ENCODE measurements at places on chromosomes 4 and X.
A peak's percentile ranks its signal among the peaks of the same experiment; 100 is the strongest.

- no peak for DNase-seq
Observed at GRCh38 chr4:122047456-122048425, 95.9 kb upstream of the TRPC3 start.

- peak; percentile 75 for DNase-seq
Observed at GRCh38 chrX:46978341-46979291, 66.4 kb downstream of the JADE3 start.

- no peak for DNase-seq
Observed at GRCh38 chr4:87258677-87259076, 38.3 kb upstream of the KLHL8 start.

GRCh38 chr4:87105101-87105845, 115.1 kb downstream of the KLHL8 start:
- no peak for DNase-seq

GRCh38 chr4:94540476-94540875, 88.7 kb downstream of the PDLIM5 start:
- DNase-seq: no peak

- DNase-seq: no peak
Observed at GRCh38 chrX:115400960-115401359, 111.4 kb downstream of the LUZP4 start.

GRCh38 chrX:110318664-110318968, 731 bp upstream of the AMMECR1 start:
- no peak for DNase-seq

GRCh38 chr4:96305030-96305429, 465.1 kb downstream of the PDHA2 start:
- no peak for DNase-seq

DNA sequence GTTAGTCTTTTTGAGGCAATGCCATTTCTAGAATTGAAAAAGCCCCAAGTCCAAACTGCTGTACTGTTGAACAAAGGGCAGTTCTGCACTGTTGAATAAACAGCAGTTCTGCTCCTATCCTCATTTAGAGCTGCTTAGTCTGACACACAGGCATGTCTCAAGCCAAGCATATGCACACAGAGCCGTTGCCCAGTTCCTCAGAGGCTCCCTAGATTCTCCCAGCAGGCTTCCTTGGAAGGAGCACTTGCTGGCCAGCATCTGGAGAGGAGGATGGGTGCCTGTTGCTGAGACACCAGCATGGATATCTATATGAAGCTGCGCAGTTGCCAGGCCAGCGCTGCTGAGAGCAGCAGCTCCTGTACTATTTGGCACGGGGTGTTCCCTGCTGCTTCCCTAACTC, 138.3 kb upstream of the USP38 start:
- no peak for DNase-seq

DNA sequence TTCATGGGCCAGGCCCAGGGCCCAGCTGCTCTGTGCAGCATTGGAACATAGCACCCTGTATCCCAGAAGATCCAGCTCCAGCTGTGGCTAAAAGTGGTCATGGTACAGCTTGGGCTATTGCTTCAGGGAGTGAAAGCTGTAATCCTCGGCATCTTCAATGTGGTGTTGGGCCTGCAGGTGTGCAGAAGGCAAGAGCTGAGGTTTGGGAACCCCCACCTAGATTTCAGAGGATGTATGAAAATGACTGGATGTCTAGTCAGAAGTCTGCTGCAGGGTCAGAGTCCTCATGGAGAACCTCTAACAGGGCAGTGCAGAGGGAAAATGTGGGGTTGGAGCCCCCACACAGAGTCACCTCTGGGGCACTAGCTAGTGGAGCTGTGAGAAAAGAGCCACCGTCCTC, 341.7 kb downstream of the PPP3CA start:
- no peak for DNase-seq

DNA sequence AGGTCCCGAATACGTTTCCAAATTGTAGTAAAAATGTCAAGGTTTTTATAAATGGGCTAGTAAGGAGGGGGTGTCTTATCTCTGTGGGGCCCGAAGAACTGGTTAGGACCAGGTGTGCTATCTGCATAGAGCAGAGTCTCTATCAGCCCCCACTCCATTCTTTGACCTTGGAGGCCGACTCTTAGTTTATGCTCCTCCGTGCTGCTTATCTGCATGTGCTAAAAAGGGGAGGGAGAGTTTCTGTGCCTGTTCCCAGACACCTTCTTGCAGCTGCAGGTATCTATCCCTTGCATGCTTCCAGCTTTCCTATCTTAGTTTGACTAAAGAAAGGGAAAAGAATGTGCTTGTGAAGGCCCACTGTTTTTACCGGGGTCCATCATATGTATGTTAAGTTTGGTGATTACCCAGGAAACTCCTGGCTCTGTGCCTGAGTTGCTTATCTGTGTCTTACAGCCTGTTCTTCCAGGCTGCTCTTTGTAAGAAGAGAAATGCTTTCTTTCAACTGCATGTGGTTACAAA, 28.6 kb upstream of the NAF1 start:
- no peak for DNase-seq

- no peak for DNase-seq
Observed at GRCh38 chr4:163591614-163592020, 97.1 kb downstream of the TMA16 start.

GRCh38 chrX:3160756-3161155, 119.5 kb downstream of the ARSF start:
- no peak for DNase-seq

DNA sequence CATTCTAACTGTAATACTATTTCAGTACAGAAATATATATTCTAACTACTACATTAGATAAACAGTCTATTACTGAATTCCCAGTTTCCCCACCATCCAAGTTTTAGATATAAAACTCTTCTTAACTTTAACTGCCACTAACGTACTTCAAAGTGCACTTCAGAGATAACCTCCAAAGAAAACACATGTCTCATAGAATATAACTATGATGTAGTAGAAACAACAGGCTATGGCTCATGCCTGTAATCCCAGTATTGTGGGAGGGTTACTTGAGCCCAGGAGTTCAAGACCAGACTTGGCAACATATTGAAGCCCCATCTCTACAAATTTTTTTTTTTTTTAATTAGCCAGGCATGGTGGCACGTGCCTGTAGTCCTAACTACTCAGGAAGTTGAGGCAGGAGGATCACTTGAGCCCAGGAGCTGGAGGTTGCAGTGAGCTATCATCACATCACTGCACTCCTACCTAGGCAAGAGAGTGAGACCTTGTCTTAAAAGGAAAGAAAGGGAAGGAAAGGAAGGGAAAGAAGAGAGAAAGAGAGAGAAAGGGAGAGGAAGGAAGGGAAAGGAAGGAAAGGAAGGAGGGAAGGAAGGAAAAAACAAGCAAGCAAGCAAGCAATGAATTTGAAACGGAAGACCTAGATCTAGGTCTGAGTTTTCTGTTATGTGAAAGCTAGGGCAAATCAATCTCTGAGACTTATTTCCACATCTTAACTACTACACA, 4.8 kb downstream of the HAUS3 start:
- DNase-seq: no peak

DNA sequence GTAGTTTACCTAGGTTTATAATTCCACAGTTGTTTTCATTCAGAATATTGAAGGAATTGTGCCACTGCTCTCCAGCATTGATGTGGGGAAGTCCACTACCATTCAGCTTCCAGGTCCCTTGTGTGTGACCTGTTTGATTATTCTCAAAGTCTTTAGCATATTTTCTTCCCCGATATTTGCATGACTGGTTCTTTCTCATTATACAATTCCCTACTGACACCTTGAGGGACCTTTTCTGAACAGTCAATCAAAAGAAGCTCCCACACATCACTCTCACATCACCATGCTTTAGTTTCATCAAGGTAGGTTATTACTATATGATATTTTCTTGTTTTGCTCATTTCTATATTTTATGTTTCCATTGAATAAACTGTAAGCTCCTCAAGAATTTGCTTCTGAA, 44.1 kb downstream of the SLC39A8 start:
- DNase-seq: no peak

GRCh38 chrX:34874763-34875162, 67.8 kb upstream of the FAM47B start:
- no peak for DNase-seq

DNA sequence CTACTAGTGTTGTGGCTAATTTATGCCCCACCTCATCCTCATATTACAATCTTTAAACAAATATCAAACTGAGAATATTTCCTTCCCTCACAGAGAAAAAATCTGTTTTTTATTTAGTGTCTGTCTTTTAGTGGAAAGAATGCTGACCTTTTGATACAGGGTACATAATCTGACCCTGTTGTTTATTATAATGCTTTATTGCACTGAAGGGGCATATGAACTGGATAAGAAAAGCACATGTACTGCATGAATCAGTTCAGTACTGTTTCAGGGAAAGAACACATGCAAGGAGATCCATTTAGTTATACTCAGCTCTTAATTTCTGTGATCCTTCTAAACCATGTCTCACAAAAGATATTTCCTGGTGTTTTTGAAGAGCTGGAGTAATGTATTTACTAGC, 15.5 kb upstream of the DYNLT3 start:
- DNase-seq: no peak

GRCh38 chr4:136562834-136563233, 969.5 kb downstream of the PCDH18 start:
- no peak for DNase-seq

DNA sequence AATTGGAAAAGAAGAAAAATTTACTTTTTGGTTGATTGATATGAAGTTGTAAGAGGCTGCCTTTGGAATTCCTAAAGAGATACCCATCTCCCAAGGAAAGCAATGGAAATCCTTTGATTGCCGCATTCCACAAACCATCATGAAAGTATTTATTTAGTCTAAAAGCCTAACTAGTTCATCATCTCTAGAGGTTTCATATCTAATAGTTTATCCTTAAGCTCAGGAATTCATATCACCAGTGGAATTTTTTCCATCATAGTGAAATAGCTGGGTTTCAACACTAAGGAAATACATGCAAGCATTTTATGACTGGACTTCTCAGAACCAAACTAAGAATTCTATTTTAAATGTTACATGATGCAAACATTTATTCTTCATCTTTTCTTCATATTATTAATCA, 144.9 kb downstream of the FBXO8 start:
- no peak for DNase-seq

DNA sequence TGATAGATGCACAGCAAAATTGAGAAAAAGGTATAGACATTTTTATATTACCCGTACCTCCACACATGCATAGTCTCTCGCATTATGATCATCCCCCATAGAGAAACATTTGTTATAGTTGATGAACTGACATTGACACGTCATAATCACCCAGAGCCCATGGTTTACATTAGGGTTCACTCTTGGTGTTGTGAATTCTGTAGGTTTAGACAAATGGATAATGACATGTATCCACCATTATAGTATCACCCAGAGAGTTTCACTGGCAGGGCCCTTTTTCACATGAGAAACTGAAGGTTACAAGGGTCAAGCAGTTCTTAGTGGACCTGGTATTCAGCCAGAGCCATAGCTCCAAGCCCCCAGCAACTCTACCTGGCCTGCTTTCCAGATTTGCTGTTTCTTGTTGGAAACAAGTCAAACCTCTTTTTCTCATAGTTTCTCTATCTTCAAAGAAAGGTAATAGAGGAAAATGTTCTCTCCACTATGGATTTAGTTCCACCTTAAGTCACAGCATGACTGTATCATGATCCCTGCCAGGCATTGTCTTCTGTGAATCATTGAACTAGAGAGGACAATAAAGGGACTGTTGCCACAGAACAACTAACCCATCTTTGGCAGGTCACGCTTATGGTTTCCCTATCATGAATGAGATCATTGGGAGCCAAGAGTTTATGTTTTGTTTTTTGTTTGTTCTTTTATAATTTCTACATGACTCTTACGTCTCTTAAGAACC, 64.0 kb downstream of the HHIP start:
- no peak for DNase-seq

DNA sequence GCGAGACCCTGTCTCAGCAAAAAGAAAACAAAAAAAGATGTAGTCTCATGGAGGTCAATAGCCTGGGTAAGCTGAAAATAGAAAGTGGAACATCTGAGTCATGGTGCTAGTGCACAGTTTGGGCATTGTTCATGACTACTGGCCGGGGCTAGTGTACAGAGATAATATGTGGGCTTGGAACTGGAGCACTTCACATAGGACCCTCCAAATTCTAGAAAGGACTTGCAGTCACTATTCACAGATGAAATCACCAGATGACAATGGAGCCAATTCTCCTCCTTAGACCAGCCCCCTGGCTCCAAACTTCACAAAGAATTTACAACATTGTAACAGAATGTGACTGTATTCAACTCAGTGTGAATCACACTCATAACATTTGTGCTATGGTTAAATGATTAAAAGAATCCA, 367.8 kb upstream of the SLC7A11 start:
- DNase-seq: no peak

- DNase-seq: no peak
Observed at GRCh38 chr4:80154545-80154933, 42.8 kb upstream of the PRDM8 start.

DNA sequence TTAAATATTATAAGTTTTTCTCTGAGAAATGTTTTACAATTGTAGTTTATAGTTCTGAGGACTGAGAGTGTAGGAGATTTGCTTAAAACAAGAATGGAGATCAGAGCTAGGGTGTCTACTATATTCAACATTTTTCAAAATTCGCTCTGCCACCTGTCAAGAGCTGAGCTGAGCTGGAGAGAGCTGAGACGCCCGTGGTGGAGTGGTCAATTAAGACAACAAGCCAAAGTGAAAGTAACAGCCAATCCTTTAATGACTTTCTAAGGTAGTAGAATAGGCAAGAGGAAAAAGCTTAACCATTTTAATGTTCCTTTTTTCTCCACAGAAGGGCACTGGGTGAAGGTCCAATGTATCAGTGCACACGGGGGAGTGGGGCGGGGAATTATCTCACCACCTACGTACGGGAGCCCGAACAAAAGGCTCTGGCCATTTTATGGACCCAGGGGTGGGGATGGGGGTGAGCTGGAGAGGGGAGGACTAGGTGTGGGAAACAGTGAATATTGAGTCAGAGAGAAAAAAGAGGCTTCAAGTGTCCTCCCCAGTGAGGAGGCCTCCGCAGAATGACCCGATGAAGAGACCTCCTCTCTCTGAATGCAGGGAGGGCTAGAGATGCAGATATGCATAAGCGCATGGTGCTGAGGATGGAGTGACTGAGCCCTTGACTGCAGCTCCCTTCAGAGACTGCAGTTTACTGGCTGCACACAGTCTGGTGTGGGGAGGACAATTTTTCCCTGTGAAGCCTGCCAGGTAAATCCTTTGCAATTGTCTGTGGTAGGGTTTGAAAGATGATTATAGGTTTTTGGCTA, 60.8 kb downstream of the SPCS3 start:
- DNase-seq: no peak

GRCh38 chr4:156966836-156967235, 4.8 kb downstream of the PDGFC start:
- DNase-seq: no peak

Measured in activated T-cell treated with anti-CD3 and anti-CD28 coated beads, Interleukin-2, amount 50 U/mL, for 72 hours (primary cell).